ENCODE measurements at places on chromosomes 3 and 15. TPM values are rescaled to one million over a fixed set of nuclear protein-coding genes. Genes with fewer than 3 reads are reported as not detected.

- peak; percentile 100 for DNase-seq
Observed at GRCh38 chr3:190155752-190156151, 35.1 kb upstream of the P3H2 start.

GRCh38 chr15:73620078-73620477 lies 13.1 kb downstream of the NPTN start:
- no peak for DNase-seq

GRCh38 chr3:157136647-157137387 lies 23.1 kb downstream of the CCNL1 start:
- DNase-seq = peak; percentile 64

GRCh38 chr3:98812851-98813374 lies 49.8 kb downstream of the ST3GAL6 start:
- DNase-seq = peak; percentile 71

The SSUH2 gene
- 0.13 TPM for total RNA-seq

DNA sequence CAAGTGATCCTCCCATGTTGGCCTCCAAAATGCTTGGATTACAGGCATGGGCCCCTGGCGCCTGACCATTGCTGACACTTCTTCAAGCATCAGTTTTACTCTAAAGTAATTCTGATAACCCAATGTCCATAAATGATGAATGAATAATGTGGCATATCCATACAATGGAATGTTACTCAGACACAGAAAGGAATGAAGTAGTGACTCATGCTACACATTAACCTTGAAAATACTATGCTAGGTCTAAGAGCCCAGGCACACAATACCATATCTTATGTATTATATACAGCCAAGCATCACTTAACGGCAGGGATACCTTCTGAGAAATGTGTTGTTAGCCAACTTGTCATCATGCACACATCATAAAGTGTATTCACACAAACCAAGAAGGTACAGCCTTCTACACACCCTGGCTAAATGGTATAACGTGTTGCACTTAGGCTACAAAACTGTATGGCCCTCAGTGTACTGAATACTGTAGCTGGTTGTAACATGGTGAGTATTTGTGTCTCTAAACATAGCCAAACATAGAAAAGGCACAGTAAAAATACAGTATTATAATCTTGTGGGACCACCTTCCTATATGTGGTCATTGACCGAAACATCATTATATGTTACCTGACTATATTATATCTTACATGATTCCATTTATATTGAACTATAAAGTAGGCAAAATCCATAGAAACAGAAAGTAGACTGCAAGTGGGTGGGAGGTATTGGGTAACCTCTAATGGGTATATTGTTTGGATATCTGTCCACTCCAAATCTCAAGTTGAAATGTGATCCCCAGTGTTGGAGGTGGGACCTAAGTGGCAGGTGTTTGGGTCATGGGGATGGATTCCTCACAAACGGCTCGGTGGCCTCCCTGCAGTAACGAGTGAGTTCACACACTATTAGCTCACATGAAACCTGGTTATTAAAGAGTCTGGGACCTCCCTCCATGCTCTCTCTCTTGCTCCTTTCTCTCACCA lies 31.4 kb downstream of the MKRN2 start:
- DNase-seq = peak; percentile 72
